GM04503 (cell line): ENCODE measurements at places on chromosomes 7 and 10.

DNA sequence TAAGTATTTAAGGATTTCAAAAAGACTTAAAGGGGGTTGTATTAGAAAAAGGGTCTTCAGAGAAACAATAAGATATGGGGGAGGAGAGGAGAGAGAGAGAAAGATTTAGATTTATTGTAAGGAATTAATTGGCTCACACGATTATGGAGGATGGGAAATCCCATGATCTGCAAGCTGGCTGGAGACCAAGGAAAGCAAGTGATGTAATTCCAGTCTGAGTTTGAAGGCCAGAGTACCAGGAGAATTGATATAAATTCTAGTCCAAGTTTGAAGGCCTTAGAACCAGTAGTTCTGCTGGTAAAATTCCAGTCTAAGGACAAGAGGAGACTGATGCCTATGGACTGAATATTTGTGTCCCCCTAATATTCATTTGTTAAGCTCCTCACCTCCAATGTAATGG is 20.6 kb upstream of the SLC13A1 start:
- no peak for DNase-seq

GRCh38 chr10:96967847-96968246 is 135.7 kb downstream of the LCOR start:
- DNase-seq = peak; percentile 36

GRCh38 chr7:106127984-106128780 is 16.1 kb upstream of the SYPL1 start:
- DNase-seq = no peak

GRCh38 chr10:35608328-35608672 is 3.2 kb downstream of the GJD4 start:
- DNase-seq = no peak

GRCh38 chr7:22025983-22026382 is 80.3 kb upstream of the CDCA7L start:
- no peak for DNase-seq

DNA sequence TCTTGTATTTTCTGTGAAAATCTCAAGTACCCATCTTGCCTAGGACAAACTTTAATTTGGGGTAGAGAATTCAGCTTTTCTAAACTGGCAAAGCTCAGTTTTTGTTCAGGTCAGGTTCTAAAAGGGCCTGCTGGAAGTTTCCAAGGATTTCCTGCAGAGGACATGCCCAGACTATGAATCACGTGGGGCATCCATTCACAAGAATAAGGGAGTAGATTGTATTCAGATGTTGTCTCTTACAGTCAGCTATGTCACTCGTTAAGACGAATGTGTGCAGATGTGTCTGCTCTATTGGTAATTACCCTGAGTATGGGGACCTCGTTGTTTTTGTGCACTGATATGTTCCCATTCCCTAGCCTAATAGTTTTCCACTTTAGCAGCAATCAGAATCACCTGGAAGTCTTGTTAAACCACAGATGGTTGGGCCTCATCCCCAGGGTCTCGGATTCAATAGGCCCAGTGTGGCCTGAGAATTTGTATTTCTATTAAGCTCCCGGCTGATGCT is 81.0 kb upstream of the ITPRID1 start:
- no peak for DNase-seq

- no peak for DNase-seq
These were observed 18.9 kb upstream of the PRKAR2B start for GRCh38 chr7:107025449-107026103.

GRCh38 chr7:29359482-29360093 is 165.0 kb downstream of the CHN2 start:
- no peak for DNase-seq
